ENCODE measurements at places on chromosomes 5 and 9.

GRCh38 chr5:93665648-93666047 is 75.8 kb downstream of the POU5F2 start:
- no peak for DNase-seq

GRCh38 chr9:126457175-126457547 is 130.5 kb downstream of the MVB12B start:
- DNase-seq = no peak

GRCh38 chr5:72661405-72661804 is 154.2 kb upstream of the ZNF366 start:
- no peak for DNase-seq

- no peak for DNase-seq
Measured at GRCh38 chr9:100125910-100126309, 26.9 kb downstream of the INVS start.

GRCh38 chr5:169374761-169375160 is 73.8 kb upstream of the SLIT3 start:
- DNase-seq = no peak

All from activated naive CD8-positive, alpha-beta T cell treated with anti-CD3 and anti-CD28 coated beads, Interleukin-2, amount 50 U/mL, for 16 hours (primary cell).